Activated CD4-positive, alpha-beta memory T cell treated with anti-CD3 and anti-CD28 coated beads, Interleukin-2, amount 10 ng/mL, durations not matched to agents 7 days and 5 days (primary cell): ENCODE measurements at places on chromosomes 2 and 18. TPM values are rescaled to one million over a fixed set of nuclear protein-coding genes. Genes with fewer than 3 reads are reported as not detected.
A peak's percentile ranks its signal among the peaks of the same experiment; 100 is the strongest.

GRCh38 chr2:198857246-198857645, 600.5 kb downstream of the SATB2 start:
- no peak overlapping the region for H3K4me3 ChIP-seq
- H3K4me1 ChIP-seq = no peaks in the 10 kb centered on the region
- H3K27ac ChIP-seq = no peak overlapping the region
- no peaks in the 10 kb centered on the region for H3K36me3 ChIP-seq

DNA sequence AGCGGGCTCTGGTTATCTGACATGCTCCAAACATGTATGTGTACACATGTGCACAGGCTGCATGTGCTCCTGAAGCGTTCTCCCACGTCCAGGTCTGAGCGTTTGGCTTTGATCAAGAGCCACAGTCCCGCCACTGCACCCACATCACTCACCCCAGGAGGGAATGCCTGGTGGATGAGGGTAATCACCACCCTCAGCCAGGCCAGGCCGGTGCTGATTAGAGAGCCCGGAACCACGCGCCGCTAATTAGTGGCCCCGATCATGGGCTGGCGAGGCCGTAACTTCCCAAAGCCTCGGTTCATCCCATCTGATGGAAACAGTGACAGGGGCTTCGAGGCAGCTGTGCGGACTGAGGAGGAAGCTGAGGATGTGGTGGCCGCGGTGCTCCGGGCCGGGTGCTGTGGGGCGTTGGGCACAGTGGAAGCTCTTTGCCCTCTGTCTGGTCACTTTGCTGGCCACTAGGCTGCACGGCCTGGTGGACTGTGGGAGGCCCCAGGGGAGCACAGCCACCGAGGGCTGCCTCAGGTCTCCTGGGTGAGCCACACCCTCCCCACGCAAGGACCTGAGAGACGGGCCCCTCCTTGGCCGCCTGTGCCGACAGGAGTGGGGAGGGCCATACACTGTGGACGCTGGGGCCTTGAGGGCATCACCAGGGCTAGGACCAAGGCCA, 219.4 kb downstream of the TWIST2 start:
- no peaks in the 10 kb centered on the region for H3K4me1 ChIP-seq
- no peak overlapping the region for H3K4me3 ChIP-seq
- H3K27me3 ChIP-seq = no peaks in the 10 kb centered on the region
- H3K27ac ChIP-seq = no peak overlapping the region

GRCh38 chr2:45904946-45905631, 253.6 kb downstream of the PRKCE start:
- H3K36me3 ChIP-seq = peaks cover 3% of the 10 kb centered on the region
- no peak overlapping the region for H3K4me3 ChIP-seq
- peak overlapping the region; percentile 83 for H3K27ac ChIP-seq
- no peak for DNase-seq

DNA sequence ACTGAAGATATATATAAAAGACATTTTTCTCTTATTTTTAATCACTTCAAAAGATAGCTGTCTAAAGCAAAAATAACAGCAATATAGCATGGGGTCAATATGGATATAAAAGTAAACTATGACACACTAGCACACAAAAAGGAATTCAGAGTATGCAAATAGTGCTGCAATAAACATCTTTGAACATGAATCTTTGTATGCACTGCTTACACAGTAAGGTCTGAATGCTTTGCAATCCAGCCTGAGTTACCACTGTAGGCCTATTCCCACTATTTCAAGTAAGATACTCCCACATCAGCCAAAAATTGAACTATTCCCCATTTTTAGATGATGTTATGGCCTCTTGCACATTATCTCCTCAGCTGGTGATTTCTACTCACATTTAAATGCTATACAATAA, 27.4 kb upstream of the ERCC3 start:
- H3K4me3 ChIP-seq = no peak overlapping the region
- peaks cover 2% of the 10 kb centered on the region for H3K4me1 ChIP-seq
- no peak for DNase-seq
- no peak overlapping the region for H3K27ac ChIP-seq
- peaks cover 56% of the 10 kb centered on the region for H3K36me3 ChIP-seq

VRK2 gene
- total RNA-seq = 24.5 TPM

GRCh38 chr2:58651930-58652329, 410.8 kb upstream of the FANCL start:
- H3K27ac ChIP-seq = no peak overlapping the region
- no peak for DNase-seq
- H3K4me1 ChIP-seq = no peaks in the 10 kb centered on the region
- peaks cover 3% of the 10 kb centered on the region for H3K27me3 ChIP-seq
- H3K36me3 ChIP-seq = no peaks in the 10 kb centered on the region
- no peak overlapping the region for H3K4me3 ChIP-seq

GRCh38 chr2:168770796-168771195, 31.6 kb upstream of the NOSTRIN start:
- H3K27me3 ChIP-seq = no peaks in the 10 kb centered on the region
- H3K4me1 ChIP-seq = no peaks in the 10 kb centered on the region
- H3K27ac ChIP-seq = no peak overlapping the region
- peaks cover 7% of the 10 kb centered on the region for H3K36me3 ChIP-seq
- DNase-seq = no peak

DNA sequence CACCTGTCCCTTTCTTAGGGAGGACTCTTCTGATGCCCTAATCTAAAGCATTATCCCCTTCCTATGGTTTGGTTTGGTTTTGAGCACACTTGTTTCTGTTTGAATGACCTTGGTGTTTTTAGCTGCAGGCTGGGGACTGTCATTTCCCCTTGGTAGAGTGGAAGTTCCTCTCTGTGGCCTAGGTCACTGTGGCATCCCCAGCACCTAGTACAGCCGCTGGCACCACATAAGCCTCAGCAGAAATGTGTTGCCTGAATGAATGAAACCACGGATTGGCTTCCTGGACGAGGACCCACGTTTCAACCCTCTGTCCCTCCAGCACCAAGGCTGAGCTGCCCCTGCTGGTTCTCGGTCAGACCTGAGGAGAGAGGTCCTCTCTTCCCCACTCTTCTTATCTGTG, 159.9 kb downstream of the CTIF start:
- no peak overlapping the region for H3K4me3 ChIP-seq
- H3K4me1 ChIP-seq = peaks cover 55% of the 10 kb centered on the region
- H3K36me3 ChIP-seq = no peaks in the 10 kb centered on the region

DNA sequence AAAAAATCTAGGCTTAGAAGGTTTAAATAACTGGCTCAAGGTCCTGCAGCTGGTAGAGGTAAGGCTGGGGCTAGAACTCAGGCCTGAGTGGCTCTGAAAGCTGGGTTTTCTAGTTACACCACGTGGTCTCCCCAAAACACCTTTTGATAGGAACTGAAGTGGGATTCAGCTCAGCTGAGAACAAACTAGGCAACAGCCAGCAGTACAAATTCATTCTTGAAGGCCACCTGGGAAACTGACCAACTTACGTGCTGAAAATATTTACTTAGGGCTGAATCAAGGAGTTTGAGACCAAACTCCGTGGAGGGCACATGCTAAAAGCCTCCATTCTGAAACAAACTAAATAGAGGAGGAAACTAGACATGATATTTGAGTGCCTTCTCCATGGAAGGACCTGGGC, 67.2 kb downstream of the AOX1 start:
- no peak overlapping the region for H3K27ac ChIP-seq
- H3K4me3 ChIP-seq = no peak overlapping the region

DNA sequence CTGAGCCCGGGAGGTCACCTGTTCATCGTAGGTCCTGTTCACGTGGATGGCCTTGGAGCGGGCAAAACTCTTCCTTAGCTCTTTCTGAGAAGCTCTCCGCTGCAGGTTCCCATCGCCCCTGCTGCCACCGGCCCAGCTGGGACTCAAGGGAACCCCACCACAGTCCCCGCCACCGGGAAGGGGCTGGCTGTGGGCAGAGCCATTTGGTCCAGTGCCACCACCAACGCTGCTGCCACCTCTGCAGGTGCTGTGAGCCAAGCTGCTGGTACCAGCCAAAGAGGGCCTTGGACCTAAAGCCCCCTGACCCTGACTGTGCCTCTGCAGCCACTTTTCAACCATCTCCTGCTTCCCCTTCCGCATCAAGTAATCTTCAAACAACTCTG, 586 bp downstream of the PDE11A start:
- H3K36me3 ChIP-seq = no peaks in the 10 kb centered on the region
- DNase-seq = no peak
- peaks cover 6% of the 10 kb centered on the region for H3K4me1 ChIP-seq
- no peak overlapping the region for H3K4me3 ChIP-seq

GRCh38 chr2:170488807-170489206, 226.3 kb upstream of the SP5 start:
- peaks cover 3% of the 10 kb centered on the region for H3K27me3 ChIP-seq
- DNase-seq = no peak
- H3K4me1 ChIP-seq = no peaks in the 10 kb centered on the region

TMEFF2 gene
- total RNA-seq = not detected

DNA sequence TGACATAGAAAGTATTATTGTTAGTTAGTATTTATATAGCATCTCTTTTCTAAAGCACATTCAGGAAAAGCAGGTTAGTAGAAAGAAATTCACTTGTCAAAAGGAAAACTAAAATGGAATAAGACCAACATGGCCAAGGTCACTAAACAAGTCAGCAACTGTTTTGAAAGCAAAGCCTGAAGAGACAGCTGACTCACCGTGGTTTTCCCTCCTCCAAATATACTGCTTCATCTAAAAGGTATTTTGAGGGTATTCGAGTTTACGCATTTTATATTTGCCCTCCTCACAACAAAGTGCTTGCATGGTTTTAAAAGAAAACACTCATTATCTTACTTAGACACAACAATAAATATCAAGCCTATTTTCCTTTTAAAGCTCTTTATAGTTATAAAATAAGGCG, 24.0 kb downstream of the ZNF385B start:
- H3K36me3 ChIP-seq = no peaks in the 10 kb centered on the region
- H3K4me1 ChIP-seq = no peaks in the 10 kb centered on the region
- H3K4me3 ChIP-seq = no peak overlapping the region
- DNase-seq = no peak
- H3K27me3 ChIP-seq = peaks cover 3% of the 10 kb centered on the region

DNA sequence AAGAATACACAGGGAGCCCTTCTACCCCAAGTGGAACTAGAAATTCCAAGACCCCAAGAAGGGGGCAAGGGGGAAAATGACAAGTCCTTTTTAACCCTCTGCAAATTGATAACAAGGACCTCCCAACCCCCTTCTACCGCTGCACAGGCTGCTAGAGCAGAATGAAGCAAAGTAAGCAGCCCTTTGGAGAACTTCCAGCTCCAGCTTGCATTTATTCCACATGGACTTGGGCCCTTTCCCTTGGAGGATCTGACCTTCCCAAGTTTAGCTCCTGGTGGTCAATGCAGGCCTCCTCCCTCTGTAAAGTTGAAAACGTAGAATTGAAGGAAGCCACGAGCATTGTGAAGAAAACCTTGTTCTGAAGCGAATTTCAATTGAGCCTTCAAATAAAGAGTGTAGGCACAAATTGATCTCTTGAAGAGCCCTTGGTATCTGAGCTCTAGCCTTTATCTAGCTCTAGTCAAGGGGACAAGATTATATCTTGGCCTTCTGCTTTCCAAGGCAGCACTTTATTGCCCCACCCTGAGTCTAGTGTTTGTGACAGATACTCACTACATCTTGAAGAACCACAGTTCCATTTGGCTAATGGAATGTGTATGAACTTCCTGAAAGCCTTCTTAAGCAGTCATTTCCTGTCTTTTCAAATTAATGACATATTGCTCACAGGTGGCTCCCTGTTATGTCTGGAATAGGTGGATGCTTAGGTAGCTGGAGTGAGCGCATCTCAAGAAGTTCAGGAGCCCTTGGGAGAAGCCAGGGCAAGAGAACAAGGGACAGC, 37.2 kb downstream of the SLC14A2 start:
- no peak overlapping the region for H3K27ac ChIP-seq
- peaks cover 16% of the 10 kb centered on the region for H3K27me3 ChIP-seq
- DNase-seq = no peak
- peaks cover 3% of the 10 kb centered on the region for H3K4me1 ChIP-seq

DNA sequence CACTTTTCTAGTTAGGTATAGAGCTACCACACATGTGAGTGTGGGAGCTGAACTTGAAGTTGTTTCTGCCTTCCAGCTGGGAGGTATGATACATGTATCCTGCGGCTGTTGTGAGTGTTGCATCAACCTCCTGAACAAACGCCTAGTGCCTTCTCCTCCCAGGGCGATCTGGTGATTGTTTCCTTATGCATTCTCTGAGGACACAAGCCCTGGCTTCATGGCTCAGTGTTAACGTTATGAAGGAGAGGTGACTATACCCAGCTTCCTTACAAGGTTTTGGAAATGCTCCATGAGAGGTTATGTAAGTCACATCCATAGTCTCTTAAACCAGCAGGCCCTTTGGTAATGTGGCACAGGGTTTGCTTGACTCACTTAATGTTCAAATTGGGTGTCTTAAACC, 64.9 kb downstream of the SPRED2 start:
- no peak overlapping the region for H3K27ac ChIP-seq
- peaks cover 2% of the 10 kb centered on the region for H3K27me3 ChIP-seq
- no peaks in the 10 kb centered on the region for H3K36me3 ChIP-seq
- peaks cover 33% of the 10 kb centered on the region for H3K4me1 ChIP-seq
- DNase-seq = no peak

- peaks cover 10% of the 10 kb centered on the region for H3K36me3 ChIP-seq
- peak; percentile 69 for DNase-seq
- H3K4me3 ChIP-seq = no peak overlapping the region
- no peaks in the 10 kb centered on the region for H3K27me3 ChIP-seq
- H3K27ac ChIP-seq = no peak overlapping the region
- H3K4me1 ChIP-seq = peaks cover 3% of the 10 kb centered on the region
Observed at GRCh38 chr2:30165050-30165520, 18.3 kb downstream of the YPEL5 start.

GRCh38 chr2:233234264-233234663, 17.2 kb upstream of the ATG16L1 start:
- H3K27me3 ChIP-seq = no peaks in the 10 kb centered on the region
- H3K36me3 ChIP-seq = peaks cover 17% of the 10 kb centered on the region
- peak overlapping the region; percentile 91 for H3K27ac ChIP-seq
- peaks cover 84% of the 10 kb centered on the region for H3K4me1 ChIP-seq
- DNase-seq = peak; percentile 52

DNA sequence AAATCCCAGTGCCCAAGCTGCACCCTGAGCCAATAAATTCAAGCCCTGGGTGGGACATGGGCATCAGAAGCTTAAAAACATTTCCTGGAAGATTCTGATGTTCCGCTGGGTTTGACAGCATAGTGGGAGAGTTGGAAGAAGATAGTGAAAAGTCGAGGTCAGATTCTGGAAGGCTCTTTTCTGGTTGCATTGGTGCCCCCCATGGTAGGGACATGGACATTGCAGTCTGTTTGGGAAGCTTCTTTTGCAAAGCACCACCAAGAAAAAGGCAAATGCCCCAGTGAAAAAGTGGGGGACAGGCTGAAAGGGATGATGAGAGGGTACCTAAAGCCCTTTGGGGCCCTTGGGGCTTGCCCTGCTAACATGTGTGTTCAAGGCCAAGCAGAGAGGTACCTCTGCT, 21.0 kb downstream of the MERTK start:
- no peak overlapping the region for H3K4me3 ChIP-seq
- no peaks in the 10 kb centered on the region for H3K4me1 ChIP-seq
- DNase-seq = no peak

GRCh38 chr2:227117852-227118251, 46.2 kb downstream of the COL4A4 start:
- H3K27ac ChIP-seq = no peak overlapping the region
- peaks cover 21% of the 10 kb centered on the region for H3K27me3 ChIP-seq
- H3K36me3 ChIP-seq = no peaks in the 10 kb centered on the region
- peaks cover 16% of the 10 kb centered on the region for H3K4me1 ChIP-seq

C2orf66 gene
- 0.33 TPM for total RNA-seq

PTPRN gene
- total RNA-seq = 0.33 TPM

PDE6D gene
- total RNA-seq = 36.7 TPM
